Small intestine (tissue), 16 donors: ENCODE measurements at places on chromosomes 2 and 18. TPM values are rescaled to one million over a fixed set of nuclear protein-coding genes. Genes with fewer than 3 reads are reported as not detected.

GRCh38 chr2:125684256-125684655 lies 971.7 kb upstream of the GYPC start:
- H3K4me3 ChIP-seq = no peak overlapping the region
- H3K36me3 ChIP-seq = no peaks in the 10 kb centered on the region
- no peak overlapping the region for H3K27ac ChIP-seq
- no peaks in the 10 kb centered on the region for H3K4me1 ChIP-seq
- H3K27me3 ChIP-seq = no peaks in the 10 kb centered on the region
- no peak for DNase-seq

GRCh38 chr18:55811925-55812324 lies 223.9 kb upstream of the TCF4 start:
- H3K4me1 ChIP-seq = no peaks in the 10 kb centered on the region
- no peak overlapping the region for H3K4me3 ChIP-seq
- no peaks in the 10 kb centered on the region for H3K27me3 ChIP-seq
- H3K27ac ChIP-seq = no peak overlapping the region
- no peak for DNase-seq

DNA sequence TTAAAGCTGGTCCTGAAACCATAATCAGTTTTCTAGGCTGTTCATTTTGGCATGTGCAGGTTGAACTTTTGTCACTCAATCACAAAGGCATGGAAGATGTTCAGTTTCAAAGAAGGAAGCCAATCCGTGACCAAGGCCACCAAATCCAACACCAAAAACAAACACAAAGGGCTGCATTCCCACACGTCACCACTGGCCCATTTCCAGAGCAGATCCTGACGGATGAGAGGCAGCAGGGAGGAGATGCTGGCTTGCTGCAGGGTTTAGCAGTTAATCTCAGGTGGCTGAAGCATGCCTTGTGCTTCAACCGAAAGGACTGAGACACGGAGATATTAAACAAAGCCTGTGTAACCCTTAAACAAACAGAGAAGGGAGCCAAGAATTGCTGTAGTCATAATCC lies 191.9 kb upstream of the CTAGE1 start:
- DNase-seq = peak; percentile 56
- H3K27ac ChIP-seq = no peak overlapping the region
- H3K4me1 ChIP-seq = peaks cover 2% of the 10 kb centered on the region
- H3K36me3 ChIP-seq = no peaks in the 10 kb centered on the region
- H3K4me3 ChIP-seq = no peak overlapping the region
- H3K27me3 ChIP-seq = no peaks in the 10 kb centered on the region

- no peak overlapping the region for H3K27ac ChIP-seq
- H3K4me3 ChIP-seq = no peak overlapping the region
- H3K4me1 ChIP-seq = no peaks in the 10 kb centered on the region
- H3K36me3 ChIP-seq = no peaks in the 10 kb centered on the region
- no peak for DNase-seq
- no peaks in the 10 kb centered on the region for H3K27me3 ChIP-seq
Measured at GRCh38 chr2:80482276-80482675, 177.7 kb upstream of the LRRTM1 start.

DIS3L2 gene
- 22.1 TPM for polyA plus RNA-seq
